ENCODE measurements at places on chromosomes 5 and 9.

- DNase-seq: no peak
Observed at GRCh38 chr9:5459289-5459829, 9.0 kb downstream of the CD274 start.

DNA sequence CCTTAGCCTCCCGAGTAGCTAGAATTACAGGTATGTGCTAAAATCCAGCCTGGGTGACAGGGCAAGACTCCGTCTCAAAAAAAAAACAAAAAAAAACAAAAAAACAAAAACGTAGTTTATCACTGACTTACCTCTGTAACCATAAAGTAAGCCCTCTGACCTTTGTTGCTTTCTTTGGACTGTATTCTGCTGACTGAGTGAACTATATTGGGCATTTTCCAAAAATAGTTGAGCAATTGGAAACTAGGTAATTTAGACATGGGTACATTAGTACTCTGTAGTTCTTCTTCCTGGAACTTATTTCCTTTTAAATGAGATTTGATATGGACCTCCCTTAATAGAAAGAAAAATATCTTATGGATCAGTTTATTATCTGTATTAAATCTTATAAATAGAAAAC lies 66.6 kb downstream of the ANKHD1 start:
- DNase-seq: no peak

- no peak for DNase-seq
Observed at GRCh38 chr5:66960369-66961137, 236.0 kb downstream of the CD180 start.

DNA sequence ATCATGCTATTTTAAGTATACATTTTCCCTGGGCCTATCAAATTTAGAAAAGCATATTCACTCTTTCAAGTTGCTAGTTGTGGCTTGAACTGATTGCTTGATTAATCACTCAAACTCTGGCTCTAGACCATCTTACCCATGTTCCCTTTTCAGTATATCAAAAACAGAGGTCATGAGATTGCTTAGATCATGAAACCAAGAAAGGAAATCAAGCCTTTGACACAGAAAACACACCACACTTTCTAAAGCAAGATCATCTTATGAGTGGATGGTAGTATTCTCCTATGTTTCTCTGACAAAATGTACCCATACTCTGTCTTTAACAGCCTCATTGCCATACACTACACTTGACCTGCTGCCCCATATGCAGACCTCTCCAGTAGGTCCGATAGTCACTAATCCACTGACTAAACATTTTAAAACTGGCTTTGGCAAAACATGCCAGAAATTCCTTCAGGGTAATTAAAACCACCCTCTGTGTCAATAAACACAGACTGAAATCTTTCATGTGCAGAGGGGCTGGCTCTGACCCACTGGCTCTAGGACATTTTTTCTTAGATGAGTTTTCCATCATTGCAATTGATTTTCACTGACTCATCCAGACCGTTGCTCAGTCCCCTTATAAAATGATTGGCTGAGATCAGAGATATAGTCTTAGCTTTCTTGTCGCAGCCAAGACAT lies 18.2 kb downstream of the PPP2R2B start:
- no peak for DNase-seq

- DNase-seq: no peak
Observed at GRCh38 chr9:88235615-88236014, 97.3 kb upstream of the SPATA31C2 start.

DNA sequence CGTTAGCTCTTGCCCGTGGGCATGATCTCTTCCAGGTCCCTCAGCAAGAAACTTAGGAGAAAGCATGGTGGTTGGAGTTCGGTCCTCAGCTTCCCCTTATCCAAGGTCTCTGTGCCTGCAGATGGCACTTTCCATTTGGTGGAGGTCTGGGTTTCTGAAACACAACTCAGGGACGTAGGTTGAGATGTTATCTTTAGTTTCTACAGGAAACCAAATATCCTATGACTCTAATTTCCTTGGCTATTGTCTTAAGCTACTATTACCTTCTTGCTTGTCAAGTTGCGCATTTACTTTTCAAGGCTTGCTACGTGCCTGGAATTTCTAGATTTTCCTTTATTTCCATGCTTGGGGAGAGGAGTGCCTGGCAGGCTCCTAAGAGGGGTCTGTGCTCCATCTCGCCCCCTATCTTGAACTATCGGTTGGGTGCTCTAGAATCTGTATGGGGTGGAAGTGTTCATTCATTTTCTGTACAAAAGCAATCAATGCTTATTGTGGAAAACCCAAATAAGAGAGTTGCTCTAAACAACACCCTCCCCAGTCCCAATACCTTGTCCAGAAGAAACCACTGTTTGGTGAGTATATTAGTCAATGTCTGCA lies 32.9 kb upstream of the KCNIP1 start:
- no peak for DNase-seq

- DNase-seq: no peak
Observed at GRCh38 chr5:146667633-146668272, 151.8 kb upstream of the GPR151 start.

DNA sequence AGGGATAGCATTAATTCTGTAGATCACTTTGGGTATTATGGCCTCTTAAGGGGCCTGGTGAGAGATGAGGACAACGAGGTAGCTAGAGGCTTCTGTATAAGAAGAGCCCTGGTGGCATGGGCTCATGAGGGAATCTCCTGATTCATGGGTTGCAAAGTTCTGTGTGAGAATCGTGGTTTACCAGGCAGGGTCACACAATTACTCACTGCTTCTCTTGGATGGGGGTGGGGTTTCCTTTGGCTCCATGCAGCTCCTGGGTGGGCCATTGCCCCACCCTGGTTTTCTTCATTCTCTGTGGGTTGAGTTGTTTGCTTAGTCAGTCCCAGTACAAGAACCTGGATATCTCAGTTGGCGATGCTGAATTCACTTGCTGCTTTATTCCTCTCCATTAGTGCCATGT lies 30.9 kb upstream of the TNFSF15 start:
- DNase-seq: no peak

- DNase-seq: no peak
Observed at GRCh38 chr5:88934439-88934838, 51.5 kb upstream of the MEF2C start.

GRCh38 chr5:9166202-9167112 lies 379.4 kb downstream of the SEMA5A start:
- DNase-seq: no peak

GRCh38 chr9:114344692-114345091 lies 15.0 kb downstream of the ORM2 start:
- no peak for DNase-seq

DNA sequence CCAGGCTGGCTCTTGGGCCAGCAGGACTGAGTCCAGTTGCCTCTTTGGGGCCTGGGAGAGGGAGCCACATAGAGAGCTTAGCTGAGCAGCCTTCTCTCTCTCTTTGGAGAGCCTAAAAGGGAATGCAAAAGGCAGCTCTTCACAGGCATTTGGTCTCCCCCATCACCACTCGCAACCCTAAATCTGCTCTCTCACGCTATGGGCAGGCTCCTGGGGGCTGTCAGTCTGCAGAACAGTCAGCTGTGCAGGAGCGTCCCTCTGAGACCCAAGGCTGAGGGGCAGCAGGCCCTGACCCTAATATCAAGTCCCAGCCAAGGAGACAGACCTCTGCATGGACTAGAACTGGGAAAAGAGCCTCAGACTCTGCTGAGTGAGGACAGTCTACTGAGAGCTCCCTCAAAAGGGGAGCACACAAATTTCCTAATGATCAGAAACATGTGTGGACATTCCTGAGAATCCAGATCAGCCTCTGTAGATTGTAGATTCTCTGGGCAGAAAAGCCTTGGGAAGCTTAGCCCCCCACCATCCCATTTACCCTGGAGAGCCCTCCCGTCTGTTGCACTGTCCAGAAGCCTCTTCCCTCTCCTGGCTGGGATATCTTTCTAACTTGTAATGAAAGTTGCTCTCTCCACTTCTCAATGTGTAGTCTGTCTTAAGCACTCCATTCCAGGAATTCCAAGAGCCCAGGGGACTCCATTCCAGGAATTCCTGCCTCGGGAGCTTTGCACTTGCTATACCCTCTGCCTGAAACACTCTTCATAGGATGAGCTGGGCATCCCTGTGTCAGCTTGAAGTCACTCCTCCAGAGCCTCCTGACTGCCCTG lies 79.4 kb downstream of the FAM114A2 start:
- peak; percentile 63 for DNase-seq

DNA sequence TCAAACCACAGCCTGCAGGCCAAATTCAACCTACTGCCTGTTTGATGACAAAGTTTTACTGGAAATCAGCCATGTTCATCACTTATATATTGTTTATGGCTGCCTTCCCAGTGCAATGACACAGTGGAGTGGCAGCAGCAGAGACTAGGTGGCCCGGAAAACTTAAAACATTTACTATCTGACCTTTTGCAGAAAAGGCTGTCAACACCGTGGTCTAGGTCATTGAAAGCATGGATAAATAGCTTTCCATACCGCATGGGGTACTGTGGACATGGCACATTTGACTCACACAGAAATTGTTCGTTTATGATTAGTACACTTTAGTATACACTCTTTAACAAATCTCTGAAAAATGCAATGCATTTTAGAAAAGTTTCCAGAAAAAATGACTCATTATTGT lies 298.3 kb upstream of the EFNA5 start:
- DNase-seq: no peak
